ENCODE measurements at places on chromosomes 2 and 18. TPM values are rescaled to one million over a fixed set of nuclear protein-coding genes. Genes with fewer than 3 reads are reported as not detected.
A peak's percentile ranks its signal among the peaks of the same experiment; 100 is the strongest.

GRCh38 chr2:153004627-153005026, 286.2 kb downstream of the ARL6IP6 start:
- no peak for DNase-seq

DNA sequence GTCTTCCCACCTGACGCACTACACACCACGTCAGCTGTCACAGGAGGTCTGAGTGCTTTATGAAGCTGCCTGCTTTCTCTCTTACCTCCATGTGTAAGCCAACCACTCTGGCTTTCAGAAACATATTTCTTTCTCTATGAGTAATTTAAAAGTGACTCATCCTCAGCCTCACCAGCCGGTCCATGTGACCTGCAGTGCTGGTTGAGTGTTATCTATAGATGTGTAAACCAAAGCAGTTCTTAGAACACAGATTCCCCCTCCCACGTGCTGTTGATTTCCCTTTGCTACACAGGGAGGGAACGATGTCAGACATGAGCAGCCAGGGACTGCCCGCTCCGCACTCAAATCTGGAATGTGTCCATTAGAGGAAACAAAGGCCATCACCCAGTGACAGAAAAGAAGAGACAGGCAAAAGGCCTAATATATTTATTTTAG, 157.8 kb downstream of the BCL2 start:
- peak; percentile 85 for DNase-seq

DNA sequence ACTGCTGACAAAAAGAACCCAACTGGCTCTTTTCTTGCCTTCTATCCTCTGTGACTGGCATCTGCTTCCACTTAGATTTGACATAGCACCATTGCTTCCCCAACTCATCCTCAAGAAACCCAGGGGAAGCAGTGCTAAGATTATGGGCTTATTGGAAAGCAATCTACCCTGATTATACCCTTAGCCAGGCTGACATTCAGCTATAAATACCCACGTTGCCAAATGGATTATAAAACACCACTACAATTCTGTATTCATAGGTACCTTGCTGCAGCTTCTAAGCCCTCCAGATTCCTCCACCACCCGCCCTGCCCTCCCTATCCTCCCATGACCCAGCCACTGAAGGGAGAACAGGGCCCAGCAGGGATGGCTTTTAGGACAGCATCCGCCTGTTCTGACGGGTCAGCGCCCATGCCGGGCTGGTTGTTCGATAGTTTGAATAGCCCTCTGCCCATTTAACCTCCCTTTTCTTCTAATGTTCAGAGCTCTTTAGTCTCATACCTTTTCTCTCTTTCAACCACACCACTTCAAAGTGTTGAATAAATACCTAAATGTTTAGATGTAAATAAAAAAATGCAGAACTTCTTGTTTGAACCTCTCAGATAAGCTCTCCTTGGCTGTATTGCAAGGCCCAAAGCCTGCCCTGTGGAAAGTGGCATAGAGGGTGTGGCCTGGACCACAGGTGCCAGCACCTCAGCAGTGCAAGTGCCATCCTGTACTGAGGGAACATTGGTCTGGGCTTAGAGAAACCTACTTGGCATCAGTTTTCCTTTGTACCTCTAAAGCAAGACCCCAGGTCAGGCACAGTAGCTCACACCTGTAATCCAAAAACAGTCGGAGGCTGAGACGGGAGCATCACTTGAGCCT, 86.6 kb upstream of the RGPD5 start:
- no peak for DNase-seq

The POTEE gene
- 0.17 TPM for total RNA-seq

The ARHGAP15 gene
- total RNA-seq = 218 TPM
